ENCODE measurements at places on chromosomes 2 and 18. TPM values are rescaled to one million over a fixed set of nuclear protein-coding genes. Genes with fewer than 3 reads are reported as not detected.

- DNase-seq: no peak
Observed at GRCh38 chr2:231923010-231923344, 3.2 kb downstream of the NPPC start.

- DNase-seq: no peak
Observed at GRCh38 chr18:27022477-27022876, 157.0 kb upstream of the AQP4 start.

The TTN gene
- total RNA-seq: 2.2 TPM

GRCh38 chr2:86776532-86776931, 14.2 kb downstream of the CD8A start:
- no peak for DNase-seq

The TTR gene
- total RNA-seq: not detected

The INPP5D gene
- 3.4 TPM for total RNA-seq

- peak; percentile 35 for DNase-seq
Observed at GRCh38 chr18:36518839-36519238, 221.3 kb downstream of the FHOD3 start.

The NGEF gene
- total RNA-seq: 51.1 TPM

The POTEF gene
- not detected for total RNA-seq

The MGAT4A gene
- 28.5 TPM for total RNA-seq

- DNase-seq: peak; percentile 87
Observed at GRCh38 chr2:109290887-109291643, 162.1 kb downstream of the SH3RF3 start.

DNA sequence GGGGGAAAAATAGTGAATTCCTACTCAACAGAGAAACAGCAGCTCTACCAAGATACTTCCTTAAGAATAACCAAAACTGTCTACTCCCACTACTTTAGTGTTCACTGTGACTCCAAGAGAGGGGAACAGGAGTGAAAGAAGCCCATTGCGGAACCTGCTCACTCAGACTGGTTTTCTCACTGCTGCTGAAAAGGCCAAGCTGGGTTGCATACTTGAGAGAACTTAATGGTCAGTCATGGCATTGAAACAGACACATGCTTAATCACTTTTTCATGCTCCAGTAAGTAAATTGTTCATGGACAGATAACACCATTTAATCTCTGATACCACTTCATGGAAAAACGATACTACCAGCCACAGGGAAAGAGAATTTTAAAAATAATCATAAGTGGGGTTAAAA, 35.7 kb upstream of the SLC8A1 start:
- no peak for DNase-seq

DNA sequence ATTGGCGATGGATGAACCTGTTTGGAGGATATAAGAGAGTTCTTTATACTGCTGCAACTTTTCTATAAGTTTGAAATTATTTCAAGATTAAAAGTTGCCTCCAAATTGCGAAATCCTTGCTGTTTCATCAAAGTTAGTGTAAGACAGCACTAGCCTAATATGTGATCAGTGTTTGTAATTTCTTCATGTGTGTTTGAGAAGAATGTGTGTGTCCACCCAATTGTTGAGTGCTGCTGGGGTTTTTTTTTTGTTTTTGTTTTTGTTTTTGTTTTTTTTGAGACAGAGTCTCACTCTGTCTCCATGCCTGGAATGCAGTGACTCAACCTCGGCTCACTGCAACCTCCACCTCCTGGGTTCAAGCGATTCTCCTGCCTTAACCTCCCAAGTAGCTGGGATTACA, 33.4 kb downstream of the CDK15 start:
- DNase-seq: no peak

DNA sequence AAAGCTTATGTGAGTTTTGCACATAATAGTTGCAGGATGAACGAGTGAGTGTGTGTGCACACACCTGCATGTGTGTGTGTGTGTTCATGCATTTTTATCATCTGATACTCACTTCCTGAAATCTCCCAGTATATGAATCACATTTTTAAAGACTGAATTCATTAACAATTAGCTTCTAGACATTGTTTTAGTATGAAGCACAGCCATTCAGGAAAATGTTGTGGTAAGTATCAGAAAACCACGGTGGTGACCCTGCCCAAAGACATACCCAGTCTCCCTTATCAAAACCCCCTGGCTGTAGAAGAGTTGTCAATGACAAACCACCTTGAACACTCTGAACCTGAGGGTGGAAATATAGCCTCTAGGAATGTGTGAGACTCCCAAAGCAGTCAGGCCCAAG, 220.8 kb downstream of the ALK start:
- no peak for DNase-seq

The EPC2 gene
- total RNA-seq: 35.7 TPM

DNA sequence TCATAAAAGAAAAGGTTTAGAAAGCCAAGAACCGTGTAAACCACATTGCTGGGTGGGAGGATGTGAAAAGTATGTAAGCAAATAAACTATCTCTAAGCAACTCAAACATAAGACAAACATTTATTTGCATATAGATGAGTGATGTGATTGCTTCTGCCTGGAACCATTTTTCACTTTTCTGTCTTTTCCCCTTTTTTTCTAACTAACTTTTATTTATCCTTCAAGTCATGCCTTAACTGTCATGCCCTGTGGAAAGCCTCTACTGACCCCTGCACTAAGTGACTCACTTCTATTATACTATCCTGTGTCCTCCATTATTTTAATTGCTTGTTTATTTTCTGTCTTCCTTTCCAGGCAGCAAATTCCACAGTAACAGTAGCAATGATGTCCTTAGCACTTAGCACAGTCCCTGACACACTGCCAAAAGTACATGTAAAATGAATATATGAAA, 87.5 kb upstream of the CTAGE1 start:
- peak; percentile 17 for DNase-seq

GRCh38 chr2:172919732-172920131, 155.9 kb upstream of the MAP3K20 start:
- peak; percentile 63 for DNase-seq

DNA sequence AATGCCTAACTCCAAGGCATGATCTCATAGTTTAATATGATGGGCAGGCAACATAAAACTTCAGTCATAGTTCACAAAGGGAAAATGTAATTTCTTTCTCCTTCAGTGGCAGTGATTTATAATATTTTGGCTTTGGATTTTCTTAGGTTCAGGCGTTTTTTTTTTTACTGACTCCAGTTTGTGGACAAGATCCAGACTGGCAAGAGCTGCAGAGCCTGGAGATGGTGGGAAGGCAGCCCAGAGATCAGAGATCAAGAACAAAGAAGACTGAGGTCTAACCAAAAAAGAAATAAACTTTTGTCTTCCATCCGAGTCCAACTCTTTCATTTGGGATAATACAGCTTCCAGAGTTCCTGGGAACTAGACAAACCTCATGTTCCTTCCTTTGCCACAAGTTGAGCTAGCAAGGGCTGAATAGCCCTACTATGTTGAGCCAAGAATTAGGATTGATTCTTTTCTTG, 215.3 kb upstream of the SETBP1 start:
- no peak for DNase-seq

- DNase-seq: no peak
Observed at GRCh38 chr2:13996527-13996926, 636.0 kb upstream of the LRATD1 start.

GRCh38 chr2:216350214-216350791, 22.0 kb downstream of the MARCHF4 start:
- DNase-seq: no peak

The SPR gene
- 75.4 TPM for total RNA-seq

- DNase-seq: peak; percentile 99
Observed at GRCh38 chr2:171922230-171923022, at the start of gene HAT1. HAT1 (plus strand) TSS chr2:171922461; CDS start chr2:171922501, 40 bp downstream.

GRCh38 chr18:74896390-74896991, 298.8 kb downstream of the ZNF407 start:
- peak; percentile 23 for DNase-seq

GRCh38 chr2:202375033-202375608, 1.0 kb upstream of the BMPR2 start:
- peak; percentile 73 for DNase-seq

DNA sequence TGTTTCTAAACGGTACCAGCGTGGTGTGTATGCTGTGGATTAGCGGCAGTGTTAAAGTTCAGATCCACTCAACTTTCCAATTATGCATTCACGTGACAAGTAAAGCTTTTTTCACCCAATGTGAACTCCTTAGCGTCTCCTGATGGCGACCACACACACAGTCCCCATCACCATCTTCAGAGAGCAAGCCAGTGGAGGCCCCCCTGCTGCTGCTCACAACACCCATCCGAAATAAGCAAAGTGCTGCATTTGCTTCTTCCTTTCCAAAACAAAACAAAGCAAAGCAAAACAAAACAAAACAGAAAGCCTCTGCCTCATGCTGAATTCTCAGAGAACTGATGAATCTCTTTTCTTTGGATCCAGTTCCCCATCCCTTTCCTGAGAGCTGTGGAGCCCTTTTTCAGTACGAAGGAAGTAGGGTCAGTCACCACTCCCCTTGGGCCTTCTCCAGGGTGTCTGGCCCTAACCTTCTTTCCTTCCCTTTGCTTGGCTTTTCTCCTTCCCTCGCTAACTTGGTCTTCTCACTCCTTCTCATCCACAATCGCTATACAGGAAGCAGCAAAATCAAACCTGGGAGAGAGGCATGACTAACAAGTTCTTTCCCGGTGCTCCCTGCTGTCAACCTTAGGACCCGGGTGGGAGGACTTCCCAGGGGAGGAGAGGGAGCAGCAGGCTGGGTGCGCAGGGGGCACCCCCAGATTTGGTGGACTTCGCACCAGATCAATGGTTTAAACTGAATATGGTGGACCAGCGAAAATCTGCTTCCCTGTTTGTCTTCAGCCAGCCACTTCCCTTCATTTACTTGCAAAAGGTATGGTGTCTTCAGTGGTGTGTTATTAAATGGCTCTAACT, 56.0 kb downstream of the NRP2 start:
- no peak for DNase-seq

The ZEB2 gene
- 91.0 TPM for total RNA-seq

The GBX2 gene
- not detected for total RNA-seq

- DNase-seq: no peak
Observed at GRCh38 chr2:150595803-150596470, 108.5 kb upstream of the RND3 start.

The UPP2 gene
- 0.14 TPM for total RNA-seq

DNA sequence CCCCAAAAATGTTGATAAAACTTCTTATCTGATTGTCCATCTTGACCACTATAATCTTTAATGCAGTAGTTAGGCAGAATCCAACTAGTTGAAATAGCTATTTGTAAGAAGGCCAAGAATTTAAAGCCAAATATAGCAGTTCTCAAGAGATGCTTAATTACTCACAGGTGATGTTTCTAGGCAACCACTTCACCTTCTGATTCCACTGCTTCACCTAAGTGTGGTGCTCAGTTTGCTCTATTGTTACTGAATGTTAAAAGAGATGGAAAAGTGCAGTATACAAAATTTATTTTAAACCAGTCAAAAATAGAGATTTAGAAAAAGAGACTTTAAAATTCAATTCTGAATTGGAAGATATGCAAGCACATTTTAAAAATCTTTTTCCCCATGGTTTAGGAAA, 539.4 kb downstream of the ZNF804A start:
- no peak for DNase-seq

Data from adrenal gland (tissue), 19 donors.